ENCODE measurements at places on chromosomes 12 and 14.
A peak's percentile ranks its signal among the peaks of the same experiment; 100 is the strongest.

GRCh38 chr14:32896979-32897697 lies 41.5 kb upstream of the NPAS3 start:
- DNase-seq: peak; percentile 78

DNA sequence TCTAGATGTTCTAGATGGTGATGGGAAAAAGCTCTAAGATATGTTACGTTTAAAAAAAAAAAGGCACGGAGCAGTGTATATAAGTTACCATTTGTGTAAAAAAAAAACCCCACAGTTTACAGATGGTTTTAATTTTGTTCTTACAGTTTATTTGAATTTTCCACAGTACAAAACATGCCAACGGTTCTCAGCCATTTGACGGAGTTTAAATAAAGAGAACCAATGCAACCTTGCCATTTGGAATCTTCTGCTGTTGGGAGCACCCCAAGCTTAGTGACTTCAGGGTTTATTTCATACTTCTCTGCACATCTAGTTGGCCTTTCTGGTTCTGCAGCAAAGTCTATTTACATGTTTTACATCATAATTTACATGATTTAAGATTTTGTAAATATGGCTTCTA lies 7.7 kb upstream of the HPD start:
- DNase-seq: no peak

DNA sequence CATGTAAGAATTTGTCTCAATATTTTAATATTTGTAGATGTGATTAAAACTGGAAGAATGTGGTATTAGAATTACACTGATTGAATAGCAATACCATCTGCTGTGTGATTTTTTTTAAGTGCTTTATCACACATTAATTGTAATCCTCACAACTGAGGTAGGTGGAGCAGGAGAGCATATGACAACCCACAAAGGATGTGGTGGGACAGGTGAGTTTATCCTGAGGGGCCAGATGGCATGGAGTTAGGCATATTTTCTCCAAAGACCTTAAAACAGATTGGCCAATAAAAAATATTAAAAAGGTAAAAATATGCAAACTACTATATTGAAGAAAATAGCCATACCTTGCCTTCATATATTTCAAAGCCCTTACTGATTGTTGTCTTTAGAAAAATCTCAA lies 7.8 kb downstream of the LRRC10 start:
- no peak for DNase-seq

DNA sequence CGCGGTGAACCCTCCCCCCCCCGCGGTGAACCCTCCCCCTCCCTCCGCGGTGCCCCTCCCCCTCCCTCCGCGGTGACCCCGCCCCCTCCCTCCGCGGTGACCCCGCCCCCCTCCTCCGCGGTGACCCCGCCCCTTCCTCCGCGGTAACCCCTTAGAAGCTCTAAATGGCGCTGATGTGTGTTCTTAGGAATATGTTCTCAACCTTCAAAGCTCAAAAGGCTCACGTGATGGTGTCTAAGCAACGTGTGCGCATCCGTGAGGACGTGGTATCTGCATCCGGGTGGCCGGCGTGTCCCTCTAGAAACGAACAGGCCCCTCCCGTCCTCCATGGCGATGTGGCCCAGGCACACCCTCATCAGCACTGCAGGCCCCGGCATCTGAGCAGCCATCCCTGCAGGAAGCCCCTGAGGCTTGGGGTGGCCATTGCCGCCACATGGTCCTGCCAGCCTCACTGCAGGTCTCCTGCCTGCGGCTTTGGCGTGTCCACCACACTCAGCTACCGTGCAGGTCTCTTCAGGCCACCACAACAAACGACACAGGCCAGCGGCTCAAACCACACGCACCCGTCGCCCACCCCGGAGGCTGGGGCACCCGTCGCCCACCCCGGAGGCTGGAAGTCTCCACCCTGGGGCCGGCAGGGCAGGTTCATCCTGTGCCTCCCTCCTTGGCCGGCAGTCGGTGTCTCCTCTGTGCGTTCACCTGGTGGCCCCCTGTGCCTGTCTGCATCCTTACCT lies 14.5 kb upstream of the FBRSL1 start:
- DNase-seq: no peak

- peak; percentile 39 for DNase-seq
Observed at GRCh38 chr12:94571556-94571955, 78.8 kb downstream of the TMCC3 start.

DNA sequence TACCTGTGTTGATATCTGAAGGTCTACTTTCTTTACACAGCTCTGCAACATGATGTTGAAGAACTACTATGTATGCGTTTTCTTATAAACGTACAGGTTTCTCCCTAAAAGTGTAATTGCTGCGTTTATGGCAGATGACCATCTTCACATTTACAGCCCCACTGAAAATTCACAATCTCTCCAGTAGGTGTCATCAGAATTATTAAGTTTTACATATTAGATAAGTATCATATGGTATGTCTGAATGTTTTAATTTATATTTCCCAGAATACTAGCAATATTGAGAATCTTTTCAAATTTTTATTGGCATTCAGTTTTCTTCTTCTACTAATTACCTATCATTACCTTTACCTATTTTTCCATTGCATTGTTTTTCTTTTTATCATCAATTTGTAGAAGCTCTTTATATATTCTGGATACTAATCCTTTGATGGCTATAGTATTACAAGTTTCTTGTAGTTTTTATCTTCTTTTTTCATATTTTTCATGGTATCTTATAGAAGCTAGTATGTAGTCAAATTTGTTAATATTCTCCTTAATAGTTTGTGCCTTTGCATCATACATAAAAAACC lies 123.5 kb downstream of the CAPZA3 start:
- no peak for DNase-seq

GRCh38 chr12:4806439-4807115 lies 86.4 kb downstream of the GALNT8 start:
- no peak for DNase-seq

DNA sequence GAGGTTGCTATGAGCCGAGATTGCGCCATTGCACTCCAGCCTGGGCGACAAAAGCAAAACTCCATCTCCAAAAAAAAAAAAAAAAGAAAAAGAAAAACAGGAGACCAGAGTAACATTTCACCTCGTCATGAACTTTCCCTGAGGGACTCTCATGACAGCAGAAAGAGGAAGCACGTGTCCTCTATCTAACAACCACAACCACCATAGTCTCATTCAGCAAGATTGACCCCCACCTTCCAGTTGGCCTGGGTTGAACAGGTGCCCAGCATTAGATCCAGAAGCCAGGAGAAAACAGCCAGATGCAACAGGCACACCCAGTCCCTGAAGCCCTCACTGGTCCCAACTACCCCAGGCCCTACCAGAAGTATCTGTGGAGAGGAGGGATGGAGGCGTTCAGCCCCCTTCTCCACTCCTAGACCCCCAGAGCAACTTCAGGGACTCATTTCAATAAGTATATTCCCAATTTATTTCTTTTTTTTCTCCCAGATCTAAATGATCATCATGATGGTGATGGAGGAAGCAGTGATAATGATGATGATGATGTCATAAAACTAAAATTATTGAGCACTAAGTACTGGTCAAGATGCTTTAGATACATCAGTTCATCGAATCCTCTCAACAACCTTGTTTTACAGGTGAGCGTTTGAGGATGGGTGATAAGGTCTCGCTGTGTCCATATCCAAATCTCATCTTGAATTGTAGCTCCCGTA lies 235.0 kb downstream of the EFCAB11 start:
- DNase-seq: no peak

DNA sequence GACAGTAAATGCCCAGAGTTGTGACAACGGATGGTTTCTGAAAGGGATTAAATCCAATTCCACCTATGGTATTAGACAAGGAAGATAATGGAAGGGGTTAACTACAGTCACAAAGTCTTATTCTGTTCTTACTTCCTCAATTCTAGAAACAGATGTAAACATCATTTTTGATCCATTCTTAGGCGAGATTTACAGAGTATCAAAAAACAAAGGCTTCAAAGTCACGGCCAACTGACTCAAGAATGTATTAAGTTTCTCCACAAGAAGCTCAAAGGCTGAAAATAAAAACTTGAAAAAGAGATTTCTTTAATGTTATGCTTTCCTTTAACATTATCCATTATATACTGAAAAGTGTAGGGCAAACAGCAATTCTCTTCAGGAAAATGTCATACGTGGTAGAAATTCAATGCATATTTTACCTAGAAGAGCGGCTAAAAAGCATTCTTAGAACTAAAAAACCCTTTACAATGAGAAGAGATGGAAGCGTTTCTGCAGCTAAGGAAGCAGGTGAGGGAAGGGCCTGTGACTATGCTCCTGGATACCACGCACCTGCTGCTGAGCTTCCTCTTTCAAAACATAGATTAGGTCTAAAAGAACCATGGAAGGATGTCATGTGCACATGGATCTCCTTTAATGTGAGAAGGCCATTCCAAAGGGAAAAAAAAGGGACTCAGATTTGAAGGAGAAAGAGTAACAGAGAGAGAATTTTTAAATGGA lies 185.8 kb downstream of the STXBP6 start:
- DNase-seq: no peak

- no peak for DNase-seq
Observed at GRCh38 chr14:60014402-60014801, 77.3 kb upstream of the PCNX4 start.

DNA sequence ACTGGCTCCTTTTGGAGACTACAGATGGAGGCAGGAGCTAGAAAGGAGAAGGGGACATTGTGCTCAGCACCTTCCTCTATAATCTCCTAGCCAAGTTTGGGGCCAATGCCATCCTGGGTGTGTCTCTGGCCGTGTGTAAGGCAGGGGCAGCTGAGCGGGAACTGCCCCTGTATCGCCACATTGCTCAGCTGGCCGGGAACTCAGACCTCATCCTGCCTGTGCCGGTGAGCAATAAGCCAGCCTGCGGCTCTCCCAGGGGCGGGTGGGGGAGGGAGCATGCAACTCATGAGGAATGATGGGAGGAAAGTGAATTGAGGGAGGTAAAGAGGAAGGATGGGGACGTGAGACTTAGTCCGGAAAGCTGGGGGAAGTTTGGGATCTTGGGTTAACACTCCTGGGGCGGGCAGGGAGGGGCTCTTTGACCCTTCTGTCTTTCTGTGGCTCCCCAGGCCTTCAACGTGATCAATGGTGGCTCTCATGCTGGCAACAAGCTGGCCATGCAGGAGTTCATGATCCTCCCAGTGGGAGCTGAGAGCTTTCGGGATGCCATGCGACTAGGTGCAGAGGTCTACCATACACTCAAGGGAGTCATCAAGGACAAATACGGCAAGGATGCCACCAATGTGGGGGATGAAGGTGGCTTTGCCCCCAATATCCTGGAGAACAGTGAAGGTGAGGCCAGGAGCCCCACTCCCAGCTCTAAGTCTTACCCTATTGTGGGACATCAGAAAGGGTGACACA lies 3.3 kb downstream of the ENO2 start:
- DNase-seq: no peak

All from kidney glomerular epithelial cell (primary cell).